Glutamatergic neuron (in vitro differentiated cells): ENCODE measurements at places on chromosomes 5 and 9.

DNA sequence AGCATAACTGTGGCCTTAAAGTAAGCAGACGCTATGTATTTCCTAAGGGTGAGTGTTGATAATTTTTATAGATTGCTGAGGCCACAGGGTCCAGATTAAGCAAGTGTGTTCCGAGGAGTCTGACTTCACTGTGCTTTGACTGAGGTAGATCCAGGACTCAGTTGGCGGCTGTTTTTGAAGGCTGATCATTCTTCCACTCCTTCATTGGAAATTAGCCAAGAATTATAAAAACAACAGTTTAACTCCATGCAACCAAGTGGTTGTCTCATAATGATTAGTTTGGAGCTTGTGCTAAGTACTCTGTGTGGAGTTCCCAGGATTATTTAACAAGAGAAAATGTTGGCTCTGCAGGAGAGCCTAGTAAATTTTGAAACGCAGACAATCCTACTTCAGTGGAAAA lies 19.1 kb downstream of the IQGAP2 start:
- no peaks in the 10 kb centered on the region for H3K27me3 ChIP-seq
- DNase-seq: no peak
- H3K27ac ChIP-seq: no peak overlapping the region
- H3K4me3 ChIP-seq: no peak overlapping the region
- no peaks in the 10 kb centered on the region for H3K36me3 ChIP-seq

GRCh38 chr9:113210815-113211214 lies 10.3 kb downstream of the FKBP15 start:
- H3K36me3 ChIP-seq: peaks cover 4% of the 10 kb centered on the region
- H3K4me3 ChIP-seq: no peak overlapping the region
- H3K4me1 ChIP-seq: no peaks in the 10 kb centered on the region
- DNase-seq: no peak
- H3K27me3 ChIP-seq: no peaks in the 10 kb centered on the region
- H3K27ac ChIP-seq: no peak overlapping the region

DNA sequence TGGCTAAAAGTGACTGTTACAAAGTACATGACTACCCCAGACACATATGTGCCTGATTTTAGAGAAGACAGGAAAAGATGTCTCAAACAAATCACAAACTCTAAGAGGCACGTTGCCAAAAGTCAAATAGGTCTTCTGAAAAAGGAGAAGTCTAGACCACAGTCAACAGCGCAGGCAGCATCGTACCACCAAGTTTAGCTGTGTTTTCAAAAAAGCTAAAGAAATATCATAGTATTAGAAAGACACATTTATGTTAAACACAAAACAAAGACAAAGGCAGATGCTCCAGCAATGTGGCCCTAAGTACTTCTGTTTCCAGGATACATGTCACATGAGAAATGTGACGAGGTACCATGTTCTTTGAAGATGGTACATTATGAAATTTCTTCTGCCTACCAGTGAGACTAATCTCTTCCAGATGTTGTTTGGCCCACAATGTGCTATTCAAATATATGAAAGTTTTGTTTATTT lies 43.5 kb downstream of the LPAR1 start:
- H3K27me3 ChIP-seq: peaks cover 1% of the 10 kb centered on the region
- DNase-seq: no peak
- no peaks in the 10 kb centered on the region for H3K4me1 ChIP-seq
- H3K36me3 ChIP-seq: no peaks in the 10 kb centered on the region
- no peak overlapping the region for H3K4me3 ChIP-seq
- H3K27ac ChIP-seq: no peak overlapping the region

GRCh38 chr9:136410500-136411287 lies at the start of the genes ENTR1 and PMPCA:
Gene ENTR1 (minus strand): TSS chr9:136410614. CDS start chr9:136410397, 217 bp downstream.
Gene PMPCA (plus strand): TSS chr9:136410658. CDS start chr9:136410669, 11 bp downstream.
- peaks cover 5% of the 10 kb centered on the region for H3K27me3 ChIP-seq
- DNase-seq: peak; percentile 94
- H3K4me1 ChIP-seq: peaks cover 13% of the 10 kb centered on the region
- H3K27ac ChIP-seq: peak within 1 kb of the TSS; percentile 70
- no peaks in the 10 kb centered on the region for H3K36me3 ChIP-seq

- H3K4me1 ChIP-seq: peaks cover 7% of the 10 kb centered on the region
- H3K36me3 ChIP-seq: no peaks in the 10 kb centered on the region
- peaks cover 4% of the 10 kb centered on the region for H3K27me3 ChIP-seq
- DNase-seq: no peak
- H3K27ac ChIP-seq: no peak overlapping the region
Measured at GRCh38 chr9:95609426-95609825, 92.7 kb upstream of the PTCH1 start.

DNA sequence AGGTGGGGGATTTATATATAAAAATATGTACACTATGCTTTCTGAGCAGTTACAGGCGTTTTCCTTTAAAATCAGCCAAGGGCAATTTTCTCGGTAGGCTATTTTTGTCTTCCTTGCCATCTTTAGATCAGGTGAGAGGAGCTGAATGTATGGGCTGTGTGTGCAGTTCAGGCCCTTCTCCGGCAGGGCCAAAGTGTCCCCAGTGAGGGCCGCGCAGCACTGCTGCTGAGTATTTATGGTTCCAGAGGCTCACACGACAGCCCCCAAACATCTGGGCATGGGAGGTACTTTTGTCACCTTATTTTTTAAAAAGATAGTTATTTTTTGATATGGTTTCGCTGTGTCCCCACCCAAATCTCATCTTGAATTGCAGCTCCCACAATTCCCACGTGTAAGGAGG lies 11.5 kb downstream of the GFPT2 start:
- H3K27ac ChIP-seq: no peak overlapping the region
- H3K4me1 ChIP-seq: peaks cover 10% of the 10 kb centered on the region
- no peaks in the 10 kb centered on the region for H3K36me3 ChIP-seq
- H3K27me3 ChIP-seq: peaks cover 7% of the 10 kb centered on the region

GRCh38 chr9:99058964-99059921 lies 45.7 kb upstream of the TGFBR1 start:
- no peaks in the 10 kb centered on the region for H3K4me1 ChIP-seq
- no peak overlapping the region for H3K27ac ChIP-seq
- H3K36me3 ChIP-seq: no peaks in the 10 kb centered on the region

- no peaks in the 10 kb centered on the region for H3K36me3 ChIP-seq
- H3K4me1 ChIP-seq: peaks cover 7% of the 10 kb centered on the region
- no peak for DNase-seq
- peaks cover 31% of the 10 kb centered on the region for H3K27me3 ChIP-seq
Measured at GRCh38 chr9:1044643-1045042, 5.5 kb upstream of the DMRT2 start.

GRCh38 chr9:114154600-114155102 lies 686 bp upstream of the COL27A1 start:
- peak overlapping the region; percentile 78 for H3K4me3 ChIP-seq
- no peaks in the 10 kb centered on the region for H3K36me3 ChIP-seq
- H3K4me1 ChIP-seq: peaks cover 12% of the 10 kb centered on the region
- H3K27ac ChIP-seq: no peak overlapping the region
- DNase-seq: no peak

- DNase-seq: no peak
- H3K4me3 ChIP-seq: no peak overlapping the region
- H3K27me3 ChIP-seq: no peaks in the 10 kb centered on the region
- no peaks in the 10 kb centered on the region for H3K36me3 ChIP-seq
- H3K27ac ChIP-seq: no peak overlapping the region
- no peaks in the 10 kb centered on the region for H3K4me1 ChIP-seq
Measured at GRCh38 chr5:145198525-145199260, 636.4 kb downstream of the PRELID2 start.

- H3K4me3 ChIP-seq: no peak overlapping the region
- no peak overlapping the region for H3K27ac ChIP-seq
- H3K4me1 ChIP-seq: no peaks in the 10 kb centered on the region
Measured at GRCh38 chr5:24073107-24073506, 565.7 kb downstream of the PRDM9 start.

- DNase-seq: no peak
- H3K27ac ChIP-seq: peak overlapping the region; percentile 45
- H3K27me3 ChIP-seq: no peaks in the 10 kb centered on the region
- peaks cover 20% of the 10 kb centered on the region for H3K4me1 ChIP-seq
- no peak overlapping the region for H3K4me3 ChIP-seq
Measured at GRCh38 chr9:109251080-109251775, 69.6 kb downstream of the EPB41L4B start.

DNA sequence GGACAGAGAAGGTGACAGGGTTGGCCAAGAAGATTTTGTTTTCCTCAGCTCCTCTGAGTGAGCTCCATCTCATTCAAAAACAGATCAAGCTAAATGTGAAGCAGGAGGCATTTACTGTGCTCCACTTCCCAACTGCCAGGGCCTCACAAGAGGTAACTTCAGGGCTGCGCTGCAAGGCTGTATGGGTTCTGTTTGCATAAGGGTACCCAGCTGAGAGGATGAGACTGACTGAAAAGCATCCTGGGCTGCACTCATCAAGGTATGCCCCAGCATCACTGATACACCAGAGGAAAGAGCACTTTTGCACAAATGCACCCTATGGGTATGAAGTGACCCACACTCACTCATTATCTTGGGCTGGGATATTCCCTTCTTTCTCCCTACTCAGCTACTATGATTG lies 316.2 kb upstream of the HAPLN1 start:
- no peaks in the 10 kb centered on the region for H3K27me3 ChIP-seq
- H3K27ac ChIP-seq: no peak overlapping the region
- DNase-seq: no peak
- peaks cover 18% of the 10 kb centered on the region for H3K4me1 ChIP-seq

GRCh38 chr5:121624035-121624434 lies 227.6 kb upstream of the FTMT start:
- no peaks in the 10 kb centered on the region for H3K36me3 ChIP-seq
- H3K27ac ChIP-seq: no peak overlapping the region
- no peak overlapping the region for H3K4me3 ChIP-seq

GRCh38 chr5:135032999-135033861 lies 798 bp downstream of the PITX1 start:
- no peaks in the 10 kb centered on the region for H3K36me3 ChIP-seq
- H3K27me3 ChIP-seq: peaks cover 48% of the 10 kb centered on the region
- peaks cover 6% of the 10 kb centered on the region for H3K4me1 ChIP-seq

GRCh38 chr9:122389799-122390481 lies 19.1 kb downstream of the PTGS1 start:
- H3K27me3 ChIP-seq: peaks cover 4% of the 10 kb centered on the region
- H3K36me3 ChIP-seq: no peaks in the 10 kb centered on the region
- no peak overlapping the region for H3K27ac ChIP-seq
- no peak for DNase-seq

- H3K4me3 ChIP-seq: no peak overlapping the region
- H3K36me3 ChIP-seq: no peaks in the 10 kb centered on the region
- H3K4me1 ChIP-seq: peaks cover 9% of the 10 kb centered on the region
- H3K27ac ChIP-seq: peak overlapping the region; percentile 36
- H3K27me3 ChIP-seq: peaks cover 2% of the 10 kb centered on the region
Measured at GRCh38 chr9:120892748-120893610, 16.0 kb upstream of the PHF19 start.

GRCh38 chr5:20617841-20618240 lies 629.8 kb upstream of the CDH18 start:
- H3K4me1 ChIP-seq: peaks cover 7% of the 10 kb centered on the region
- H3K36me3 ChIP-seq: no peaks in the 10 kb centered on the region
- no peak for DNase-seq
- no peak overlapping the region for H3K4me3 ChIP-seq

- no peak overlapping the region for H3K27ac ChIP-seq
- H3K36me3 ChIP-seq: no peaks in the 10 kb centered on the region
- peaks cover 22% of the 10 kb centered on the region for H3K4me1 ChIP-seq
- H3K27me3 ChIP-seq: peaks cover 5% of the 10 kb centered on the region
Measured at GRCh38 chr5:5373351-5373989, 49.0 kb upstream of the ICE1 start.

DNA sequence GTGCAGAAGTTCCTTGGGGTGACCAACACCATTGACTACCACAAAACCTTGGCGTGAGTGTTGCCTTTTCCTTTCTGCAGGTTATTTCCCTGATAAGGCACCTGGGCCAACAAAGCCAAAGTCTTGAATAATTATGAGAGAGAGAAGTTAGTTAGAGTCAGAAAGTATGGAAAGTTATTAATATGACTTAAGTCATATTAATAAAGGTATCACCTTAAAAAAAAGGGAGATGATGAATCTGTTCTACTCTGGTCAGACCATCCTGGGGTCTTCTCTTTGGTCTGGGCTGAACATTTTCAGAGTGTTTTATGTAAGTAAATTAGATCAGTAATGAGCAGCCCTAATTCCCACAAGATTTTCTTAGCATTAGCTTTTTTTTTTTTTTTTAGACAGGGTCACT lies 41.8 kb downstream of the NDST1 start:
- H3K4me1 ChIP-seq: no peaks in the 10 kb centered on the region
- no peak overlapping the region for H3K27ac ChIP-seq
- H3K27me3 ChIP-seq: peaks cover 8% of the 10 kb centered on the region
- no peaks in the 10 kb centered on the region for H3K36me3 ChIP-seq
- no peak overlapping the region for H3K4me3 ChIP-seq

DNA sequence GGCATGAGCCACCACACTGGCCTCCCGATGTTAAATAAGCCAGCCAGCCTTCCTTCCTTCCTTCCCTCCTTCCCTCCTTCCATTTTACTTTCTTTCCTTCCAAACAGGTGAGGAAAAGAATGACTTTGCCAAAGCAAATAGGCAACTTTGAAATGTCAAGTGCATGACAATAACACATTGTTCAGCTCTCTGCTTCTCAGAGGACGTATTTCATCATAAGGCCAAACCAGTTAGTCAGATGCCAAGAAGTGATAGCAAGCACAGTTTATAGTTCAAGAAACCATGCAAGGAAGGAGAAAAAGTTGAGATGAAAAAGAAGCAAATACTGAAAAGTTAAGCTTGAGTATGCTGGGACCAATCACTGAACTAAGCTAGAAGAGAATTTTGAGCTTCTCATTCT lies 29.5 kb downstream of the POU4F3 start:
- no peaks in the 10 kb centered on the region for H3K36me3 ChIP-seq
- H3K27ac ChIP-seq: no peak overlapping the region
- H3K4me1 ChIP-seq: peaks cover 19% of the 10 kb centered on the region
- H3K27me3 ChIP-seq: peaks cover 7% of the 10 kb centered on the region

GRCh38 chr5:14737291-14737690 lies 72.8 kb downstream of the OTULIN start:
- peaks cover 6% of the 10 kb centered on the region for H3K27me3 ChIP-seq
- no peak overlapping the region for H3K27ac ChIP-seq
- no peak overlapping the region for H3K4me3 ChIP-seq
- DNase-seq: no peak

GRCh38 chr9:135809166-135809565 lies 98.2 kb downstream of the CAMSAP1 start:
- H3K36me3 ChIP-seq: no peaks in the 10 kb centered on the region
- no peak for DNase-seq
- H3K27me3 ChIP-seq: peaks cover 17% of the 10 kb centered on the region
- H3K4me3 ChIP-seq: no peak overlapping the region
- H3K4me1 ChIP-seq: peaks cover 36% of the 10 kb centered on the region

DNA sequence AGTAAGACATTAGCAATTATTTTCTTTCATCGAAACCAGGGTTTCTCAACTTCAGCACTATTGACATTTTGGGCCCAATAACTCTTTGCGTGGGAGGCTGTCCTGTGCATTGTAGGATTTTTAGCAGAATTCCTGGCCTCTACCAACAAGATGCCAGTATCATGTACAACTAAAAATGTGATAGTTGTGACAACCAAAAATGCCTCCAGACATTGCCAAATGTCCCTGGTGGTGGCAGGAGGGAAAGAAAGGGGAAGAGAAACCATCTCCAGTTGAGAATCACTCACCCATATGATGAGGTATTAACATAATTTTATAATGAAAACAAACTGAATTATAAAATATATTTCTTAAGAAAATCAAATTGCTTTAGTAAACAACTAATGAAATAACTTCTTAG lies 406.1 kb downstream of the RAB3C start:
- H3K27me3 ChIP-seq: peaks cover 2% of the 10 kb centered on the region
- no peak overlapping the region for H3K27ac ChIP-seq
- no peak overlapping the region for H3K4me3 ChIP-seq
- no peak for DNase-seq
- H3K4me1 ChIP-seq: peaks cover 4% of the 10 kb centered on the region
- no peaks in the 10 kb centered on the region for H3K36me3 ChIP-seq
